Activated CD4-positive, alpha-beta T cell treated with anti-CD3 and anti-CD28 coated beads, Interleukin-2, amount 10 ng/mL, durations not matched to agents 24 days and 14 days (primary cell): ENCODE measurements at places on chromosomes 6 and 20. TPM values are rescaled to one million over a fixed set of nuclear protein-coding genes. Genes with fewer than 3 reads are reported as not detected.

IL20RA gene
- not detected in 2 replicates for total RNA-seq

CAGE1 gene
- total RNA-seq = 0.16 and 0.31 TPM in 2 replicates

COL11A2 gene
- 0.47 and 0.56 TPM in 2 replicates for total RNA-seq

DOK5 gene
- total RNA-seq = 37.1 and 38.4 TPM in 2 replicates

CRISP3 gene
- not detected in 2 replicates for total RNA-seq

GPR63 gene
- total RNA-seq = 2.2 and 2.7 TPM in 2 replicates

SASH1 gene
- total RNA-seq = 0.44 and 0.66 TPM in 2 replicates

MEI4 gene
- total RNA-seq = not detected in 2 replicates

LCA5 gene
- 0.05 and 0.07 TPM in 2 replicates for total RNA-seq
